Umbilical cord (tissue), 2 donors: ENCODE measurements at places on chromosomes 3 and 15.

- peak; percentile 26 for DNase-seq
Observed at GRCh38 chr15:92205255-92205739, 188.4 kb upstream of the ST8SIA2 start.

DNA sequence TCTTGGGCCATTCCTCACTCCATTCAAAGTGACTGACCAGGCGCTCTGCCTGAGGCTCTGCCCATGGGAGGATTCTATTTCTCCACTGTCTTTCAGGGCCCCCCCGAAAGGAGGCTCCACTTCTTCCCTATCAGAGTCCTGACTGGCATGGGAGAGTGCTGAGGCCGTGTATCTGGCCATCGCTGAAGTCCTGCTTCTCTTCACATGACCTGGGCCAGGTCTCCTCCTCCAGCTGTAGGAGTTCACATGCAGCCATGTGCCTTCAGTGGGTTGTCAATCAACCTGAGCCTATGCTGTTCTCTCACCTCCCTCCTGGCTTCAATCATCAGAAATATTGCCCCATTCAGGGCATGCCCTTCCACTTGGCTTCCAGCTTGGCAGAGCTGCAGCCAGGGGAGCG lies 12.8 kb upstream of the APBA2 start:
- no peak for DNase-seq

- no peak for DNase-seq
Observed at GRCh38 chr3:126131881-126132750, 48.2 kb upstream of the SLC41A3 start.

DNA sequence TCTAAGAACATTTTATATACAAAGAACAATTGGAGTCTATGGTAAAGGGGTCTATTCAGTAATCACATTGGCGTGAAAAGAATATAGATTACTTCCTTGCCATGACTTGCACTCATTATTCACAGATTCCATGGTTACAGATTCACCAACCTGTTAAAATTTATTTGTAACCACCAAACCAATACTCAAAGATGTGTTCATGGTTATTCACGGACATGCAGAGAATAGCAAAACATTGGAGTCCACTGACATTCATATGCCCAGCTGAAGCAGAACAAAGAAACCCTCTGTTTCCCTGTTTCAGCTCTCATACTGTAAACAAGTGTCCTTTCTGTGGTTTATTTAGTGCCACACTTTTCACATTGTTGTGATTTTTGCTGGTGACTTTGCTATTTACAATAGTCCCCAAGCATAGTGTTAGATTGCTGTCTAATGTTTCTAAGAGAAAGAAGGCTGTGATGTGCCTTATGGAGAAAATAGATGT lies 185.8 kb upstream of the TTC14 start:
- no peak for DNase-seq

DNA sequence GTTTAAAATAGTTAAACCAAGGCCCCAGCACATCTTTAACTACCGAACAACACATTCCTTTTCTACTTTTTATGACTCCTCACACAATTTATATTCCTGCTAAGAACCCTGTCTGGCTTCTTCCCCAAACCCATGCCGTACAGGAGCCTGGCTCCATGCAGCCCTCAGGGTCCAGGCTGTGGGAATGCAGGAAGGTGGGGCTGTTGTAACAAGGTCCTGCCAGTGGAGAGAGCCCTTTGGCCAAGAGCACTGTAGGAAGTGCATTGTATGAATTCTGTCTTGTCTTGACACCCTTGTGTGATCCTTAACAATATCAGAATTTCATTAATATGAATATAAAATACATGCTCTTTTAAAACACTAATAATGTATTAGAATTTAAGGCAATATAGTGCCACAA lies 563.8 kb downstream of the TBL1XR1 start:
- DNase-seq: no peak

DNA sequence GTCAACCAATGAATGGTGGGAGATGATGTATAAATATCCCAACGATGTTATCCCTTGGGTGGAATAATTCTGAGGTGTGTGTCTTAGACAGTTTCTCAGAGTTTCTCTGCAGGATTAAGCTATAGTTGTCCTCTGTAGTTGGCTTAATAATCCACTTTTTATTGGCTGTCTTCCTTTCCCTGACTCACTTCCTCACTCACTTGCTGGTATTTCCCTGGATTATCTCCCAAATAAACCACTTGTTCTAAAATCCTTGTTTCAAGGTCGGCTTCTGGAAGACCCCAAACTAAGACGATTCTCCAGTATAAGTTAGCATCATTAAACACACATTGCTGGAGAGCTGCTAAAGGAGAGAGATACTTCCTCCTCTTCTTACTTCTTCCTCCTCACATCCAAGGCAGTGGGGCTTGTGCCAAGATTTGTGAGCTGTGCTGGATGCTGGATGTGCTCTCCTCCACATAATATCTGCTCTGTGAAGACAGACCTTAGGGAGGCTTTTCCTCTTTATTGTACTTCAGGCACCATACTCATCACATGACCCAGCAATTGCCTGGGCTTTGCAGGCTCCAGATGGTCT lies 22.5 kb upstream of the ROPN1 start:
- DNase-seq: no peak

DNA sequence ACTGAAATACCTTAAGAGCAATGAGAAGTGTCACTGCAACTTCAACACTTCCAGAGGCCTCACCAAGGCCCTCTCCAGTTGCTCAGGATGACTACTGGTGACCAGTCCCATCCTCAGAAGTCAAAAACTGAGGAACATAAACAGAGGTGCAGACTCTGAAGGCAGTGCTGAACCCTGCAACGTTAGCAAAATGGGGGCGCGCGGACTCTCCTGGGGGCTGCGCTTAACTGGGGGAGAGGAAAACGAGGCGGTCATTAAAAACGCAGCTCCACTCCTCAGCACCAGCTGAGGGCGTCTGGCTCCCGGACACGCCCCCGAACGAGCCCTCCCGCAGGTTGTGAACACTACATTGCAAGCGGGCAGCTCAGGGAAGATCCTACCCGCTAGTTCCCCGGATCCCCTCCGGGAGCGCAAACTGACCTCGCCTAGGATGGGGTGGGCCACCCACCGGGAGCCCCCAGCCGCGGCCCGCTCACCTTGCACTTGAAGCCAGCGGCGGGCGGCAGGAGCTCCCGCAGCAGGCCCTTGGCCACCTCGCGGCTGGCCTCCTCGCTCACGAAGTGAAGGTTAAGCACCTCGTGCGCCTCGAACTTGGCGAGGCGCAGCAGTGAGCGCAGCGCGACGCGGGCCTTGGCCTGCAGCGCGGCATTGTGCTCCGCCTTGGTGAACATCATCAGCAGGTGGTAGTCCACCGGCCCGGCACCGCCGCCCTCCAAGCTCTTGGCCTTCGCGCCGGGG lies 711 bp downstream of the XXYLT1 start:
- DNase-seq: no peak

- no peak for DNase-seq
Observed at GRCh38 chr15:48375767-48376166, 44.5 kb downstream of the DUT start.

- DNase-seq: no peak
Observed at GRCh38 chr15:51856714-51857380, 27.4 kb downstream of the TMOD3 start.

DNA sequence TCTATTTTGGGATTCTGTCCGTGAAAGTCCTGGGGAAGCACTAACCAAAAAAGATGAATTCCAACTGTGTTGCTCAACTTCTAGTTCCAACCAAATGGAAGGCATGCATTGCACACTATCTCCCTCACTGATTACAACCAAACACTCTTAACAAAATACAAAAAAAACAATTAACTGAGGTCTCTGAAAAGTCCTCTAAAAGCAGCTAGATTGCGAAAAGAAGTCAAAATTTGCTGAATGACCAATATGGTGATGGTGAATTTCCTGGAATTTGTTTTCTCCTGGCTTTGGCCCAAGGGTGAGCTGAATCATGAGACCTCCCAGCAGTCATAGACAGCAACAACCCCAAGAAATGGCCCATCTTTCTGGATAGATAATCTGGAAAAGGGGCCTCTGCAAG lies 28.3 kb downstream of the CYP19A1 start:
- no peak for DNase-seq

GRCh38 chr15:68344600-68344999 lies 67.1 kb downstream of the FEM1B start:
- no peak for DNase-seq

DNA sequence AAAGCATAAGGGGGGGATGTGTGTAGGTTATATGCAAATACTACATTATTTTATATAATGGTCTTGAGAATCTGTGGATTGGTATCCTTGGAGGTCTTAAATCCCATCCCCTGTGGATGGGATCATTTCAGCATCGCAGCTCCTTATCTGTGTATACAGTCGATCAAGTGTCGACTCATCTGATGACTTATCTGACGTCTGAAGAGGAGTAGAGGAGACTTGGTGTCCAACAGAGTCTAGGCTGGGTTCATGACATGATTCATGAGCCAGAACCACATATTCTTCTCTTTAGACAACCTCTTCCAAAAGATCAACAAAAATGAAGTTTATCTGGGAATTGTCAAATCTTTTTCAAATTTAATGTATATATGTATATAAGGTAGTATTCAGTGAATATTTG lies 220.7 kb downstream of the NR2F2 start:
- no peak for DNase-seq

DNA sequence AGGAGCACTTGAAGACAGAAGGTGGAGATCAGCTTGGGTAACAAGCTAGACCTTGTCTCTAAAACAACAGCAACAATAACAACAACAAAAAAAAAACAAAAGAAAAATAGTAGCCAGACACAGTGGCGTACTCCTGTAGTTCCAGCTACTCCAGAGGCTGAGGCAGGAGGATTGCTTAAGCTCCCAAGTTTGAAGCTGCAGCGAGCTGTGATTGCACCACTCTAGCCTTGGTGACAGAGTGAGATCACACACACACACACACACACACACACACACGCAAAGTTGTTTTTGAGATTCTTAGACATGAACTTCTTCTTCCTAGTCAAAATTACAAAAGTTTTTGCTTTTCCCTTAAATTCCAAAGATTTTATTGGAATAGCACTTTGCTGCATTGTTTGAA lies 93.0 kb upstream of the IGSF10 start:
- no peak for DNase-seq

DNA sequence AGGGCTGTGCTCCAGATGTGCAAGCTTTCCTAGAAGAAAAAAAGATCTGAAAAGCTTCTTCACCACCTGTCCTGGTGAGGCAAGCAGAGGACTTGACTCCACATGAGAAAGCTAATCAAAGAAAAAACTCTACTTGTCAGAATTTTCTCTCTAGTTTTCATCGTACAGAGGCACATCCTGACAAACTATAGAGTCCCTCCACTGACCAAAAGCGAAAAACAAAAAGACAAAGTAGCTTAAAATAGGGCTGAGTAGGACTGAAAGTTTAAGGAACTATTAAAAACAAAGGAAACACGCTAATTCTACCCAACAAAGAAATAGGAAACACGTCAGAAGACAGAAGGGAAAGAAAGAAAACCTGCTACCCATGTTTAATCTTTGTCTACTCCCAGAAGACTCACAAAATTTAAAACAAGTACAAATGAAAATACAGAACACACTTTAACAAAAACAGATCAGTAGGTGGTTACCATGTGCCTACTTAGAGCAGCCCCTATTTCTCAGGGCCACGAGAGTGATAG lies 26.5 kb downstream of the NANOGP8 start:
- no peak for DNase-seq

DNA sequence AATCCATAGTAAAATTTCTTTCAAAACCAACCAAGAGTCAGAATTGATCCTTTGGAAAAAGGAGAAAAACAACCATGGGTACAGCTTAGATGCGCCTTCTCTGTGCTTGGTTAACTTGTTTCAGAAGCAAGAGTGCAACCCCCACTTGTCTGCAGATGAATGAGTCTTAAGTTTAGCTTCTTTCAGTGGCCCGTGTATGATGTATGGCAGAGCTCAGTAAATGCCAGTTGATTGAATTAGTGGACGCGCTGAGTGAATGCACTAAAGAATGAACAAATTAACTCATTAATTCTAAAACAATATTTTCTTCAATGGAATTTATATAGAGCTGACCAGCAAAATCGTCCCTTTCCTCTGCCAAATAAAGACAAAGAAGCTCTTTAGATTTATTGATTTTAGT lies 67.0 kb upstream of the ARHGEF3 start:
- DNase-seq: no peak

DNA sequence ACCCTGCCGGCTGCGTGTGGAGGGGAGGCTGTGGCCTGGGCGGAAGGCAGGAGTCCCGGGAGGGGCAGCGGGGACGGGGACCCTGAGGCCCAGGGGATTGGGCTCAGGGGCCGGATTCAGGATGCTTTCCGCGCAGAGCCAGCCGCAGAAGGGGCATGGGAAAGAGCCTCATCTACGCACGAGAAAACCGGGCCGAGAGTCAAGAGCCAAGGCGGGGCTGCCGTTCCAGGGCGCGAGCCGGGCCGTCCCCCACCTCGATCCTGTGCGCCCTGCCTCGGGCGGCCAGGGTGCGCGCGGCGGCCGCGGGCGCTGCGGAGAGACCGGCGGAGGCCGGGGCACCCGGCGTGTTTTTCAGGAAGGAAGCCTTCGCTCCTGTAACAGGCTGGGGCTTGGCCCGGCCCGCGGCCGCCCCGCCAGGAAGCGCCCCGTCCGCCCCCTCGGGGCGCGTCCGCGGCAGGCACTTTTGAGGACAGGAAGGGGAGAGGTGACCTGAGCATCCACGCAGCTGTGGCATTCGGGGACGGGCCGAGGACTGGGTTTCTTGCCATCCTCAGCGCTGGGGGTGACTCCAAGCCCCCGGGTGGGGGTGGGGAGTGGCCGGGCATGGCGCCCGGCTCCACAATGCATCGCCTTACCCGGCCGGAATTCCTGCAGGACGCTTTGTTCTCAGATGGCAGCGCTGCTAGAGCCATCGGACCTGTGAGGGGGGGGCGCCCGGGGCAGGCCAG lies 62.3 kb upstream of the GATA2 start:
- peak; percentile 34 for DNase-seq

DNA sequence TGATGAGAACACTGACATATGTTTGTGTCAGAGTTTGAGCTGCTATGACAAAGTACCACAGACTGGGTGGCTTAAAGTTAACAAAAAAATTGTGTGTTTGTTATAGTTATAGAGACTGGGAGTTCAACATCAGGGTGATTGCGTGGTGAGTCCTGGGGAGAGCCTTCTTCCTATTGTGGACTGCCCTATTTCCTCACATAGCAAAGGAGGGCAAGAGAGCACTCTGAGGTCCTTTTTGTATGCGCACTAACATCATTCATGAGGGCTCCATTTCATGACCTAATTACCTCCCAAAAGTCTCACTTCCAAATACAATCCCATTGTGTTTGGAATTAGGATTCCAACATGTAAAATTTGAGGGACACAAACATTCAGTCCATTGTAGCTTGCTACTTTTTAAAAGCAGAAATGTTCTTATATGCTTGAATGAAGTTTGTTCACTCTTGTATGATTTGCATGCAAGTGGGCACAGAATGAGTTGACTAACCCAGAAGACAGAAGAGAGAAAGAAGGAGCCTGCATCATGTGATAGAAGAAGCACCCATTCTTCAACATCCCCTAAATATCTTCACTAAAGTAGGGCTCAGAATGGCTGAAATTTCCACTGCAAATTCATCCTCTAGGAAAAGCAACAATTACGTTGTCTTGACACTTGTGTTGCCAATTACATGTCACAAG lies 18.9 kb upstream of the ALCAM start:
- no peak for DNase-seq

- peak; percentile 38 for DNase-seq
Observed at GRCh38 chr3:32850226-32850625, 32.4 kb downstream of the TRIM71 start.
